Cerebellar cortex (tissue), 1 donor: ENCODE measurements at places on chromosomes 4 and X.

- no peak for DNase-seq
These were observed 11.7 kb upstream of the CLNK start for GRCh38 chr4:10696253-10696652.

- DNase-seq, result peak; percentile 50
These were observed 2.8 kb upstream of the CPLX1 start for GRCh38 chr4:828641-829271.

DNA sequence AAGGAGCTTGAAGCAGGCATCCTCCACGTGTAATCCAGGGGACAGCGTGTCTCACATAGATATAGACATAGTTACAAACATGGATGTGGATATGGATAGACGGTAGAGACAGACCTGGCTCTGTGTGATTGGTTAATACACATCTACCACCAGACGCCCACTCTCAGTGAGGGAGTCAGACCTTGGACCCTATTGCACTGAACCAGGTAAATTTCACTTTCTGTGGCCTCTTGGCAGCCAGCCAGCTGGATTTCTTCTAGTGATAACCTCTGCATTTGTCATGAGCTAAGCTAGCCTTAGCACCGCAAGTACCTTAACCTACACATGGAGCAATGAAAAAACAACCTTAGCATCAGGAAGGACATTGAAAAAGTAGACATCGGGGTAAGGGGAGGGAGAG, 79.2 kb upstream of the ACSL4 start:
- DNase-seq, result no peak

DNA sequence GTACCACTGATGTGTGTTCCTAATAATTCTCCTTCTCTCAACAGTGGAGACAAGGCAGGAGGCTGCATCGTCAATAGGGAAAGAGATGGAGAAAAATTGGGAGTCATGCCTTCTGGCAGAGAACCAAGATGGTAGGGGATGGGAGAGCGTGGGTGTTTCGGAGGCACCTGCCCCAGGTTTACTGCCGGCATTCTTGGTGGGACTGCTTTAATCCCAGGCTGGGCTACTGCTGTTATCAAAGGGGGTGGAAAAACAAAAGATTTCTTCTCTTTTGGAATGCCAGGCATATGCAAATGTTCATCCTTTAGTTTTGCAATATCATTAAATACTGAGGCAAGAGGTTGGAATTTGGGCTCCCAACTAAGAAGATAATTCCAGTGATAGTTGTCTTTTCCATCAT, 257.0 kb downstream of the DCHS2 start:
- no peak for DNase-seq

- DNase-seq, result no peak
These were observed 17.1 kb upstream of the CD40LG start for GRCh38 chrX:136630881-136631280.

DNA sequence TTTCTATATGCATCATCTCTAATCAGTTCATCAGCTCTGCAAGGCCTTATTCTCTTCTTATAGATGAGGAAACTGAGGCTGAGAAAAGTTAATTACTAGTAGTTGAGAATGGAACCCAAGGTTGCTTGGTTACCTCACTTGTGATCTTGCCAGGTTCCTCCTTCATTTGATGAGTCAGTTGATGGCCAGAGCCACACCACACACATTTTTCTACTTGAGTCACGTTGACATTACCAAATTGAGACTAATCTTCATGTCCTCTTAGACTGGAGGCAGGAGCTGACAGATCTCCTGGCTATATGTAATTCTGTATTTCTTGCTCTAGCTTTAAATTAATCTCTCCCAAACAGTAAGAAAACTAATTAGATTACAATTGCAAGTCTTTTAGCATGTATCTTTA, 428.4 kb downstream of the AFF2 start:
- no peak for DNase-seq

- DNase-seq, result no peak
These were observed 47.8 kb downstream of the NIPAL1 start for GRCh38 chr4:48064349-48064748.

- DNase-seq, result peak; percentile 4
These were observed 976 bp downstream of the PHKA1 start for GRCh38 chrX:72713130-72713529.

DNA sequence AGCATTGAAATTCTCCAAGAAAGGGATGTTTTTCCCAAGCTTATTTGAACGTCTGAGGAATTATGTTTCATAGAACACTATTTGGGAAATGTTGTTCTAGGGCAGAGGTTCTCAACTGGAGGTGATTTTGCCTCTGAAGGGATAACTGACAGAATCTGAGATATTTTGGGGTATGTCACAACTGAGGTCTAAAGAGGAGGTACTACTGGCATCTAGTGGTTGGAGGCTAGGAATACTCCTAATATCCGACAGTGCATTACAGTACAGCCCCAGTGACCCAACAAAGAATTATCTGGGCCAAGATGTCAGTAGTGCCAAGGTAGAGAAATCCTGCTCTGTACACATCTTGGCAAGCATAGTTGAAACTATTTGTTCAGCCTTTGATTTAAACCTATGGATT, 6.4 kb downstream of the HSPA4L start:
- DNase-seq, result no peak

DNA sequence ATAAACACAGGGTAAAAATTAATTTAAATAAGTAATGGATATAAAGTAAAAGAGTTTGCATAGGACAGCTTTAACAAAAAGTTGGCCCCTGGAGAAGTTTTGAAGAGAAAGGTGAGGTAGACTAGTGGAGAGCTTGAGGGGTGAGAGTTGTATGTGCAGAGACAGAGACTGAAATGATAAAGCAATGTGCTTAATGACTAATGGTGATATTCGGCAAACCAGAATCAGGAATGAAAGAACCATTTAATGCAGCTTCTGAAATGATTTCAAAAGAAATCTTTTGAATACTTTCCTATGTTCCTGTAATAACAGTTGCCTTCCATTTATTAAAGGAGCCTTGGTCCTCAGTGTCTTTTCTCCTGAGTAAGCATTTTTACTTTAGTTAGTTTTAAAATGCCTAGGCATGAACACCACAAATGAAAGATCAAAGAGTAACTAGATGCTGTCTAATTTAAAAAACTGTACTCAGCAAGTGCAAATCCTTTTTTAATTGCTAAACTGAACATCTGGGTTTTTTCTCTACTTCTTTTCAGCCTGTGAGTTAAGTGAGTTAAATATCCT, 28.5 kb downstream of the CAMK2D start:
- DNase-seq, result no peak

DNA sequence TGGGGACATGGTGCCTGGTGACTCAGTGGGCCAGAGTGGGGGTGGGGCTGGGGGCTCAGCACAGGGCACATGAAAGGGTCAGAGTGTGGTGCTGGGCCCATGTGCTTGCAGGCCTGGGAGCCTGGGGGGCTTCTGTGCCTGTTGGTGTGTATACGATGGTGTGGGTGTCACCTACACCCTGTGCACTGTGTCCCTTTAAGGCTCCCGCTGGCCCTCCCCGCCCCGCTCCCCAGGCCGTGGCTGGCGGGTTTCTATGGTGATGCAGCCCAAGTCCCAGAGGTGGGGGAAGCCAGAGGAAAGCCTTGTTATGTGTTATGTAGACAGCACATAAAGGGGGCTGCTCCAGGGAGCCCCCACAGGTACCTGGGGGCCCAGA, 5.5 kb downstream of the L1CAM start:
- no peak for DNase-seq

DNA sequence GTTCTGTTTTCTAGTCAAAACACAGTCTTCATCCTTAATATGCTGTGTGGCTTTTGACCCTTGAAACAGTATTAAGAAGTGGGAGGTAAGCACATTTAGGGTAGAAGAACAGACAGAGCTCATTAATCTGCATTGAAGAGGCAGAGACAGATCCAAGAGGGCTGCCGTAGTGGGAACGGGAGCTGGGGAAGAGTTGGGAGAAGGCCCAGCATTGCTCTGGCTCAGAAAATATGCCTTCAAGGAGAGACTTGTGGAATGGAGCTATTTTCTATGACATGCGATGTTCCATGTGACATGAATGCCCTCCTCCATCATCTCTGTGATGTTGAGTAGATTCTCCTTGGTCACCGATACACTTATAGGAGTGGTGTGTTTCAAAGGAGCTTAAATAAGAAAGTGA, 273.3 kb upstream of the BOD1L1 start:
- DNase-seq, result no peak

DNA sequence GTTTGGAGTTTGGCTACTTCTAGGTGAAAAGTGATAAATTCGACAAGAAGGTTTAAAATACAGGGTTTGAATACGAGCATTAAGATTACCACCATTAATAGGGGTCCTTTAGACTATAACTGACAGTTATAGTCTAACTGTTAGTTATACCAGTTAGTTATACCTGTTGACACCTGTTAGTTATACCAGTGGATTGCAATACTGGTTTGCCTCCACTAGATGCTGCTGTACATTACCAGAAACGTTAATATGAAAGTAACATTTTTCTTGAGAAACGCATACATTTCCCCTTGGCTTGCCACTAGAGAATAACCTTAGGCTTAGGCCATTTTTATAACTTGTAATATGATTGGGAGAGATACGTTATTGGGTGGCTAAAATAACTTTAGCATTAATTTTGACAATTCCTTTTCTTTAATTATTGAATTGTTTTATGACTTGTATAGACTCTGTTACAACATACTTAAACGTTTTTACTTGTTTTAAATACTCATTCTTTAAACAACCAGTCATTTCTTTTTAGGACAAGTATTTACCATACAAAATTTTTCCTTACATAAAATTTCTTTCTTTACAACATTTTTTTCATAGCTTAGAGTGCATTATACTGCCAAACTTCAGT, 911.2 kb downstream of the FSTL5 start:
- DNase-seq, result peak; percentile 20

DNA sequence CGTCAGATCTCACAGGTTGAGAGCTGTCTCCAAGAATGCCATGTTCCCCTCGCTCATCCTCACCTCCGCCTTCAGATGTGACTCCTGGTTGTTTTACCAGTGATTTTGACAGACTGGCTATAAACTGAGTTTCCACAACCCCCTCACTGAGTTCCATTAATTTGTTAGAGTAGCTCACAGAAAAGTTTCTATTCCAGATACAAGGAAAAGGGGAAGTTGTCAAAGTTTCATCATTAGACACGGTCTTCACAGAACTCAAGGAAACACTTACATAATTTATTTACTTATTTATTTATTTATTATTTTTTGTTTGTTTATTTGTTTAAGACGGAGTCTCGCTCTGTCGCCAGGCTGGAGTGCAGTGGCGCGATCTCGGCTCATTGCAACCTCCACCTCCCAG, 55.7 kb upstream of the IQSEC2 start:
- no peak for DNase-seq
